Heart right ventricle (tissue), 16 donors: ENCODE measurements at places on chromosomes 5 and 9. TPM values are rescaled to one million over a fixed set of nuclear protein-coding genes. Genes with fewer than 3 reads are reported as not detected.

DNA sequence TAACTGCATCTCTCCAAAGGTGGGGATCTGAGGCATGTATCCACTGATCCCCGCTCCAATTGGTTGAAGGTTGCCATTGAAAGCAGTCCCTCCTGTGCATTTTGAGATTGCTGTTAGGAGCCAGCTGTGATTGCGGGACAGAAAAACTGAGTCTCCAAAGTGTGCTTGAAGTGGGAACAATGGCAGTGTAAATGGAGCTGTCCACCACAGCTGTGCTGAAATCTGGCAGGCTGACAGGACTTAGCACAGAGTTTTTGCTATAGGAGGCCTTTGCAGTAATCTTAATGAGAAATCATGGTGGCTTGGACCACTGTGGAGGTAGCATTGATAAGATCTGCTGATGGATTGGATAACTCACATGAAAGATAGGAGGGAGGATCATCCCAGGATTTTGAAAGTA, 3.3 kb downstream of the RNF20 start:
- no peak for DNase-seq

GRCh38 chr9:6383551-6384225, 29.3 kb upstream of the UHRF2 start:
- DNase-seq, result no peak

DNA sequence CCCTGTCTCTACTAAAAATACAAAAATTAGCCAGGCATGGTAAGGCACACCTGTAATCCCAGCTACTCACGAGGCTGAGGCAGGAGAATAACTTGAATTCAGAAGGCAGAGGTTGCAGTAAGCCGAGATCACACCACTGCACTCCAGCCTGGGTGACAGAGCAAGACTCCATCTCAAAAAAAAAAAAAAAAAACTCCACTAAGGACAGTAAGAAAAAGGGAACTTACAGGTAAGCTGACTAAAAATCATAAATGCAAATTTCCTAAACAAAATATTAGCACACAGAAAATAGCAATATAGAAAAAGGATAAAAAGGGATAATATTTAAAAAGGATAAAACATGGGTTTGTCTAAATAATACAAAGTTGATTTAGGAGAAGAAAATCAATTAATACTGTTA, 27.9 kb upstream of the HNRNPA0 start:
- DNase-seq, result no peak

- no peak for DNase-seq
These were observed 49.8 kb upstream of the OLFM1 start for GRCh38 chr9:135037521-135038250.

DNA sequence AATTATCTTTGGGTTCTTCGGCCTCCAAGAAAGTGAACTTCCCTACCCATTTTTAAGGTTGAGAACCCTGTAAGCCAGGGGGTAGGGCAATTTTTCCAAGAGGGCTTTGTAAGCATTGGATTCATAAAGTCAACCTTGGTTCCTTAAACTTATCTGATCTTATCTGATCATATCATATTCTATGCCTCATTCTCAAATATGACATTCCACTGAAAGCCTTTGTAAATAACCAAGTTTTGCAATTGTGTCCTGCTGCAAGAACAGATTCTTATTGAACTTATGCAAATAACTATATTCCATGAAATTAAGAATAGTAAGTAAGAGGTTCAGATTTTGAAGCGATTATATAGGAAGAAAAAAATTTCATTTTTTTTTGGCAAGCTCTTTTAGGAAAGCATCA, 649.5 kb downstream of the LRRC70 start:
- no peak for DNase-seq

GRCh38 chr5:157926977-157927376, 68.0 kb upstream of the CLINT1 start:
- no peak for DNase-seq

DNA sequence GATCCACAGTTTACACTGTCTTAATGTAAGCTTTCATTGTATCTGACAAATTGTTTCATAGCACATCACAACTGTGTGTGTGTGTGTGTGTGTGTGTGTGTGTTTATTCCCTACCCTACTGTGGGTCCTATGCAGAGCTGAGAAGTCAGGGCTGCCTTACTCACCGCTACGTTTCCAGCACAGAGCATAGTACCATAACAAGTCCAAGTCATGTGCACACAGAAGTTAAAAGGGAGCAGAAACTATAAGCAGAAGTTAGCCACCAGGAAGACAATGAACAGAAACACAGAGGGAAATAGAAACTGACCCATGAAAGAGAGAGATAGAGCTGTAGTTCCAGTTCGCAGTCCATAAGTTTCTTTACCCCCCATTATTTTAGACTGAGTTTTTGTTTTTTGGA, 38.2 kb upstream of the DMXL1 start:
- no peak for DNase-seq

- no peak for DNase-seq
These were observed 154.8 kb downstream of the PAX5 start for GRCh38 chr9:36878986-36879982.

GRCh38 chr5:112077180-112077579, 320.2 kb upstream of the NREP start:
- no peak for DNase-seq

DNA sequence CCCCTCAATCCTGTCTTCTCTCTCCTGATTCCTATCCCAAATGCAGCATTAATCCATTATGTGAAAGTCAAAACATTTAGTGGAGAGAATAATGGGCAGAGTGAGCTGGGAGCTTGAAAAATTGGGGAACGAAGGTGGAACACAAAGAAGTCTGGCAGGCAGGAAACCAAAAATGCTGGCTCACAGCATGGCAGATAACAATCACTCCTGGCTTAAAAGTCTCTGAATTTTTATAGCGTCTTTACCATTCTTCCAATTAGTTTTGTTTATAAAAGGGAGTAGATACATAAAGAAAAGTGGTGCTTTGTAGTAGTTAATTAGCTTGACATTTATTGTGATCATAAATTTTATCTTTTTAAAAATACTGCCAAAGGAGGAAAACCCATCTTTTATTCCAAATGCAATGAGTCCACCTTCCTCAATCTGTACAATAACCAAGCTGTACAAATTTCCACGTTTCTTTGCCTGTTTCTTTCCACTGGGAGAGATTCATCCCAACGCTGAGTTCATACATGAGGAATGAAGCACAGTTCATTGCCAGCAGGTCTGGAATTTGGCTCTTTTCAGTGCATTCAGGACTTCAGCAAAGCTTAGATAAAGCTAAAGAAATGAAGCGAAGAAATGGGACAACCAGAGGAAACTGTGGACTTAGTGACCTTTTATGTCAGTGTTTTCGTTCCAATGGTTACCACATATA, 174.7 kb downstream of the HMHB1 start:
- no peak for DNase-seq

DNA sequence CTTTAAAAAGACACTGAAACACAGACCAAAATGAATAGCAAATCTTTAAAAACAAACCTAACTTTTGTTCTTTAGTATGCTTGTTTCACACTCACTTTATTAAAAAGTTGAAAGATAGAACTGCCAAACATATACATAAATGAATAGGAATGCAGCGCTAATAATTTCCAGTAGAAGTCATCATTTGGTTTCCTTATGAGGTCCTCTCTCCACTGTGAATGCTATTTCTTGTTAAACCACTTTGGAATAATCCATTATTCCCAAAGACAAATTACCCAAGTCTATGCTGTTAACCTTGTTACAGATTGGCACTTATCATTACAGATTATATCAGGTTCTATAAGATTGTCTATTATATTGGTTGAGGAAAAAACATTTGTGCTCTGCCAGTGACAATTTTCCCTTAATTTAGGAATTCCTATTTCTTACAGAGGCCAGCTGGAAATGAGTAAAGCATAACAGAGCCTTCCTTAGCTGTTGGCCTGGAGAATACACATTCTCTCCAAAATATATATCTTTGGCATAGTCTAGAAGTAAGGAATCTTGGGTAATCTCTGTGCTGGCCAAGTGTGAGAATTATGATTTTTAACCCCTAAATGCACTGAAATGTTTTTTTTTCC, 29.3 kb upstream of the MINAR2 start:
- DNase-seq, result no peak

DNA sequence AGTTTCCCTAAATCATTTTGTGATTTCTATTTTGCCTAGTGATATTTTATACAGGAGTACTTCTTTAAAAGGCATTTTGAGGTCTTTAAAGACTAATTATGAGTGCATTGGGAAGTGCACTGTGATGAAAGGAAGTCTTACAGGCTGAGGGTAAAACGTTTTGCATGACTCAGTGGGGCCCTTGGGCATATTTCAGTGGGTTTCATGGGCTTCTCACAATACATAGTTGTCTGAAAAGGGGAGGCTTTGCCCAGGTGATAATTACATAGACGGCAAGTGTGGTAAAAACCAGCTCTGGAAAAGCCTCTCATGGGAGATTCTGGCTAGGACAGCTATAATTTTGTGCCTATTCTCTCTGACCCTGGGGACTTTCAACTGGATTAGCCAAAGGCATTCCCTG, 387.2 kb downstream of the ARHGEF28 start:
- no peak for DNase-seq

DNA sequence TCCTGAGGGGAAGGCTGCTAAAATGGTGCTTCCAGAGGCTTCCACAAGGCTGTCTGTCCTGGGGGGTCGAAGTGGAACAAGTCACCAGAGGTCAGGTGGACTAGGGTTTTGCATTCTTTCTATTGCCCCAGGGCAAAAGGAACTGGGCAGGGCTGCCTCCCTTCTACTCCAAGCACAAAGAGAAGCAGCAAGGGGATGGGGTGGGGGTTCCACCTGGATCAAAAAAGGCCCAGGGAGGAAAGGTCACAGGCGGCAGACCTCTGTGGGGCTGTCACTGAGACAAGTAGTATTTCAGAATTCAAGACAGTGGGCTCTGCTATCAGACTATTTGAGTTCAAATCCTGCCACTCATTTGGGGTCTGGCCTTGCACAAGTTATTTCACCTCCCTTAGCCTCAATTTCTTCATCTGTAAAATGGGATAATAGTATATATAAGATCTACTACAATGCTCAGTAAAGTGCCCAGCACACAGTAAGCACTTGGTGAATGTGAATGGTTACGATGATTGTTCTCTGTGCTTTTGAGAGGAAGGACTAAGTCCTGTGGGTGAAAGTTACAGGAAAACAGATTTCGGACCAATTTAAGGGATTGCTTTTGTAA, 1.9 kb upstream of the ARSI start:
- DNase-seq, result no peak

- DNase-seq, result no peak
These were observed 50.8 kb downstream of the NR3C1 start for GRCh38 chr5:143352691-143353090.

GRCh38 chr5:99089822-99090549, 161.2 kb upstream of the CHD1 start:
- DNase-seq, result no peak

DNA sequence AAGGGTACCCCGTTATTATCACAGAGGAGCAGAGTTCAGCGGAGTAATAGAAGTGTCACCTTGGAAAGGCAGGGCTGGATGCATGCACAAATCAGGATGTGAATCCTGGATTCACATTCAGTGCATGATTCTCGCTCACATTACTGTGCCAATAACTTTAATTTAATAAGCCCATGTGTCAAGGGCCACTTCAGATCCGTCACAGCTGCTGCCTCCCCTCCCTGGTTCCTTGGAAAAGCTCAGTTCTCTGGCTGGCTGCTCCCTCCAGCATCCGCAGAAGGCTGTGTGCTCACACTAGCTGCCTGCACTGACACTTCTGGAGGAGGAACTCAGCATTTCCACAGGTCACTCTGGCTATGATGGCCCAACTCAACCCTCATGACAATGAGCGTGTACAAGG, 256.8 kb upstream of the ADAMTS16 start:
- DNase-seq, result no peak

C9orf153 gene
- polyA plus RNA-seq, result 0.06 TPM

KIF12 gene
- polyA plus RNA-seq, result not detected

TAF9 gene
- polyA plus RNA-seq, result 62.2 TPM

KIF24 gene
- 0.29 TPM for polyA plus RNA-seq

KCNT1 gene
- polyA plus RNA-seq, result 0.14 TPM

KIF20A gene
- polyA plus RNA-seq, result 0.29 TPM

RNF14 gene
- 44.9 TPM for polyA plus RNA-seq
